DMS79 (cell line): ENCODE measurements at places on chromosomes 11 and 22.

DNA sequence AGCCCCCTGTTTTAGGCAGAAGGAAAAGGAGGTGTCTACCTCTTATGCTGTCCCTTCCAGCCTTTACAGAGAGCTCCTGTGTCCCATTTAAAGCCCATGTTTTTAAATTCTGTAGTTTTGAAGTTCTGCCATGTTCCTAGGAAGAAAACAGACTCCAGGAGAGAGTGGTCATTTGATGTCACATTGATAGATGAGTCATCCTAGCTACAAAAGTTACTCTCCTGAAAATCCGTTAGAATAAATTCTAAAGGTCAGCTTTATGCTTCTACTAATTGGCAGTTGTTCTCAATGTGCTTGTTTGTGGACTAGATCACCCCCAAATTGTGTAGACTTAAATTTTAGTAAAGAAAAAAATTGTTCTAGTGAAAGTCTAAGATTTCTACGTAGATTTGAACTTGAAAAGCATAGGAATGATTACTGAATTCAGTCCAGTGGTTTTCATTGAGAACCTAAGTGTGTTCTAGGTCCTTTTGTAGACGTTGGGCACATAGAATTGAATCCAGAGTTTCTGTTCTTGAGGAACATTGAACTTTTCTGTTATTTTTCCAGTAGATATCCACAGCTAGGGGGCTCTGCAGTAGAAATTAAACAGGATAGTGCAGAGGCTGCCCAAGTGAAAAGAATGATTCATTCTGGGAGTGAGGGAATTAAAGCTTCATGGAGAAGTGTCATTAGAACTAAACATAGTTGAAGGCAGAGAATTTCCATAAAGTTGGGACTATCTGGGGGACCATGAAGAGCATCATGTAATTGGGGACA lies 140.6 kb upstream of the RASSF10 start:
- no peak for DNase-seq

- no peak for DNase-seq
Observed at GRCh38 chr11:61027141-61027840, 55.8 kb downstream of the CD6 start.

DNA sequence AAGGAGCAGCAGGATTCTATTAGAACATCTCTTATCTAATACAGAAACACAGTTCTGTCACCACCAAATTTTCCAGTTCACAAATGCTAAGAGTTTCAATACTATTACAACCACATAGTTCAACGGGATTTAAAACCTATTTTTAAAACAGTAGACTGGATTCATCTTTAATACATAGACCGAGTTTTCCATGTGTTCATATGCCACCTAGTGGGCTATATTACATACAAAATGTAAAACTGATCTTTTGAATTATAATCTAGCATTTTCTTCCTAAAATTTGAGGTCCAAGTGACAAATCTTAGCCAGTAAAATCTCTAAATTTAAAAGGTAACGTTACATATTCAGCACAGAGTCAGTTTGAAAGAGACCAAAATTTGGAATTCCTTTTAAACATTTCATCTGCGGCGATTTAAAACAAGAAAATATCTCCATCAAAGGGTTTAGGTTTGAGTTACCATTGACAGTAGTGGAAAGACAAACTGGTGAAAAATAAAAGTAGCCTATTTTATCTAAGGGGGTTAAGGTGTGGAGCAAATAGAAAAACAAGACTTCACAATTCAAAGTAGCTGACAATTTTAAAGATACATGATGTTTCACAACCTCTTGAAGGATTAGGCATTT lies 269.3 kb upstream of the MPPED2 start:
- DNase-seq = no peak

DNA sequence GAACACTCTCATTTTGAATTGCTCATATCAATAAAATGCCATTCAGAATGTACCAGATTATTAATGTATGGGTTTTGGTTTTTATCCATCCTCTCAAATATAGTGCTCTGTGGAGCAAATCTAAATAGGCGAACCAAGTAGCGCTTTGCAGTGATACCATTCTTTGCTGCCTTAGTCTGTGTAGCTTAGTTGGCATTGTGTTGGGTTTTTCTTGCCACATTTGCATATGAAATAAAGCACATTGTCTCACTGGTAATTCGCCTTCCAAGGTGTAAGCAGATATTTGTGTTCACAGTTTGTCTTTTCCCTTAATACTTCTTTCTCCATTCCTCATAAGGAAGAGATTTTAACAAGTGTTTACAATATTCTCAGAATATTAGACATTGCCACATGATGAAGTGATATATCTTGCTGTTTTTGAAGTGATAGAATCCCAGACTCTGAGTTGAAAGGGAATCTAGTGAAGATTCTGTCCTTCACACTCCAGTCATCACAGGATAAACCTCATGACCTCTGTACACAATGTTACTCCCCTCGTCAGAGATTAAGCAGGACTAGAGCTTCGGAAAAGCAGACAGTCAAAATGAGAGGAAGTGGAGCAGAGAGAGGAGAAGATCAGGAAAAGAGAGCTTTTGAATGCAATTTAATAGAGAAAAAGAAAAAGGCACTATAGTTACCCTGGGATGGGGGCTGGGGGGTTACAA lies 16.5 kb downstream of the C11orf91 start:
- no peak for DNase-seq

DNA sequence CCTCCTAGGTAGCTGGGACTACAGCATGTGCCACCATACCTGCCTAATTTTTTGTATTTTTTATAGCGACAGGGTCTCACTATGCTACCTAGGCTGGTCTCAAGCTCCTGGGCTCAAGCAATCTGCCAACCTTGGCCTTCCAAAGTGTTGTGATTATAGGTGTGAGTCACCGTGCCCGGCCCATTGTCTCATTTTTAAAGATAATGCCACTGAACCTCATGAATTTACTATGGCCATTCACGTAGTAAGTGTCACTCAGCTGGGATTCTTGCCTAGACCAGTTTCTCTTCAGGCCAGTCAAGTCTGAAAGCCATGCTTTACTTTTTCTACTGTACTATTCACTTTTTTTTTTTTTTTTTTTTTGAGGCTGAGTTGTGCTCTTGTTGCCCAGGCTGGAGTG lies 22.4 kb downstream of the DEPDC5 start:
- DNase-seq = no peak
